Activated CD4-positive, alpha-beta T cell treated with anti-CD3 and anti-CD28 coated beads for 36 hours (primary cell): ENCODE measurements at places on chromosomes 2 and 18.
A peak's percentile ranks its signal among the peaks of the same experiment; 100 is the strongest.

- DNase-seq: no peak
Observed at GRCh38 chr2:151174127-151174526, 87.5 kb downstream of the RBM43 start.

DNA sequence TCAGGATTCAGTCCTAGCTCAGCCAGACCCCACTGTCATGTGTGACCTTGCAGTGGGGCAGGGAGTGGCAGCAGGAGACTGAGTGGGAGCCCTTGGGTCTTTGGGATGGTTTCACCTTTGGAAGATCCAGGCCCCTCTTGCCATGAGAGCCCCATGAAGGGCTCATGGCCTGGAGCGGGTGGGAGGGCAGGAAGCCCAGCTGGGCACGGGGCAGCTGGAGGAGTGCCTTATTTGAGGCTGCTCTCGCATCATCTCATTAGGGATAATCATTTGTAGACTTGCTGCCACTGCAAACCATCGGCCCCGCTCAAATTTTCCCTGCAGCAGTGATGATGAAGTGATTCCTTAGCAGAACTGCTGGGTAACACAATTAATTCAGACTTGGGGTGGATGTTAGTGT lies 73.9 kb downstream of the TGOLN2 start:
- DNase-seq: no peak

DNA sequence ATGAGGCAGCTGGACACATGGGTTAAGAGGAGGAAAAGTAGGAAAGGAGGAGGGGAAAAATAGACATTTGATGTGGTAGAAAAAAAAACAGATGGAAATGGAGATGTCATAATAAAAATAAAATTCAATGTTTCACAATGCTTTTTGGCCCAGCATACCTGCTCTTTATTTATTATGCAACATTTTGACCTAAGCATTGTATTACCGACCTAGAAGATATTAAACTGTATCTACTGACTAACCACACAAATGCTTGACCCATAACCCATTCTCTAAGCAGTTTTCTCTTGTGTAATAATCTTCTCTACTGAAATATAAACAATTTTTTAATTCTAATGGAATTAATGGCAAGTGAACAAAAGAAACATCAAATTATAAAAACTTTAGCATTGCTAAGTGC lies 362.3 kb downstream of the FBXO15 start:
- no peak for DNase-seq

GRCh38 chr2:9909106-9909505 lies 42.4 kb upstream of the GRHL1 start:
- no peak for DNase-seq

DNA sequence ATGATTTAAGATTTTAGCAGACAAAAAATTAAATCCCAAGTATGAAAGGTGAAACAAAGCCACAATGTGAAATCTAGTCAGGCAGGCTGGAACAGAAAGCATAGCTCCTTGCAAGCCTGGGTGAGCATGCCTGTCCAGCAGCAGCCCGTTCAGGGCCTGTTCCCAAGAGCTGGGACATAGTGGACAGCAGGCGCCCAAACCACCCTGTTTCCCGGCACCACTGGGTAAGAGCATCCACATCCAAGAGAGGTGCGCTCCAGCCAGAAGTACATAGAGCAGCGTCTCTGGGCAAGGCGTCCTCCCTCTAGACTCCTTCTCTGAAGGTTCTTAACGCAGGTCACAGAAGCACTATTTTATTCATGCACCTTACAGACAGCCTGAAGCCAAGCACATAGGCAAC lies 80.8 kb downstream of the DNER start:
- no peak for DNase-seq

DNA sequence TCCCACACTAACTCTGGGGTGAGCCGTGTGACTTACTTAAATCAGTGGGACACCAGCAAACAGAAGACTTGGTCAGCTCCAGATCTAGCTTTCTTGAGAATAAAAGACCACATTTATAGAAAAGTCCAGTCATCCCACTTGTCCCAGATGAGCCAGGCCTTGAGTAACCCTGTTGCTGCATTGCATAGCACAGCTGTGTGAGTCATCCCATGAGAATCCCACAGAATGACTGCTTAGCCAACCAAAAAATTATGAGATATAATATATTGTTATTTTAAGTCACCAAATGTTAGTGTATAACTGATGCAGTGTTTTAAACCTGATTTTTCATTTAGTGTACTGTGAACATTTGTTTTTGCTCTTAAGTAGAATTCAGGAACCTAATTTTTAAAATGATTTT lies 94.2 kb upstream of the FSHR start:
- DNase-seq: no peak

GRCh38 chr2:57602733-57603132 lies 443.9 kb upstream of the VRK2 start:
- no peak for DNase-seq

DNA sequence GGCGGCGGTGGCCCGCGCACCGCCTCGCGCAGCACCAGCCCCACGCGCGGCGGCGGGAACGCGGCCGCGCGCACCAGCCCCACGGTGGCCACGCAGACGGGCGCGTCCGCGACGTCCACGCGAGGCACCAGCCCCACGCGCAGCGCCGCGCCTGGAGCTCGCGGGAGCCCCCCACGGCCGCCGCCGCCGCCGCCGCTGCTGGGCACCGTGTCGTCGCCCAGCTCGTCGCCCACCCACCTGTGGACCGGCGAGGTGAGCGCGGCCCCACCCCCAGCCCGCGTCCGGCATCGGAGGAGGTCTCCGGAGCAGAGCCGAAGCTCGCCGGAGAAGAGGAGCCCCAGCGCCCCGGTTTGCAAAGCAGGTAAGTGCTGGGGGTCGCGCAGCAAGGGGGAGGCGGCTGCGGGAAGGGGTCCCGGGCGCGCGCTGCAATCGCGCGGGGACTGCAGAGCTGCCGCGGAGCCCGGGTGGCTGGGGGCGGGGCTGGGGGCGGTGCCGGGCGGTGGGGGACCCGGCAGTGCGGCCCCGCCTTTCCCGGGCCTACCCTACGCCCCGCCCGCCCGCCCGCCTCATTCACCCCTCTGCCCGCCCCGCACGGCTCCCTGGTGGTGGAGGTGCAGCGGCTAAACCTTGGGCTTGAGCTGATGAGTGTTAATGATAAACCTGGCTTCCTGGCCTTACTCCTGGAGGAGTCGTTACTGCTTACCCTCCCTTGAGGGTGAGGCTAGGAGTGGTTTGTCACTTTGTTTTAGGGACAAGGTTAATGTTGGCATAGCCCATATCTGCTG lies 851 bp downstream of the FAM117B start:
- peak; percentile 96 for DNase-seq

- no peak for DNase-seq
Observed at GRCh38 chr2:129803871-129804270, 175.6 kb upstream of the RAB6C start.

DNA sequence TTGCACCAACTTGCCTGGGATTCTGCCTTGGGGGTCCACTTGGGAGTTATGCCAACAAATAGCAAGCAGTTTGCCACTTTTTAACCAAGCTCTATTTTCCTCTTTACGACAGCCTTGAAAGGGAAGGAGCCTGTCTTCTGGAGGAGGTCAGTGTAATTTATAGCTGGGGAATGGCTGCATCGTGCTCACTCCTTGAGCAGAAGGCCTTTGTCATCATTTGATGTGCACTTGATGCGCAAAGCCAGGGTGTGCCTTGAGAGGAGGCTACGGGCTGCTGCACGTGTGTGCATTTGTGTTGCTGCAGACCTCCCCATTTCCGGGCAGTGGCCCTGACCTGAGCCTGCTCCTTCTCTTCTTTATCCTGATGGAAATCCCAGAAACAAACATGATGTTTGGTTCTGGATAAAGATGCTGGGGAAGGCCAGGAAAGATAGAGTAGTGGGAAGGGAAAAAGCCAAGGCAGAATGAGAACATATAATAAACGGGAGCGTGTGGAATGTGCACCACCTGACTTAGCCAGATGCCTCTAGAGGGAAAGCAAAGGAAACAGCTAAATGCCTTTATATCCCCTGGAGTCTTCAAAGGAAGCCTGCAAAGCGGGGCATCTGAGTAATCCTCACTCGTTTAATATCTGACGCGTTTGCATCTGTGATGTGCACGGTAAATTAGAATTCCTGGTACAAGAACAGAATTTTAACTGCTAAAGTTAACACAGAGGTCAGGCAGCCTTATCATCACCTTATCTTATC lies 68.3 kb upstream of the ZNF521 start:
- DNase-seq: no peak

DNA sequence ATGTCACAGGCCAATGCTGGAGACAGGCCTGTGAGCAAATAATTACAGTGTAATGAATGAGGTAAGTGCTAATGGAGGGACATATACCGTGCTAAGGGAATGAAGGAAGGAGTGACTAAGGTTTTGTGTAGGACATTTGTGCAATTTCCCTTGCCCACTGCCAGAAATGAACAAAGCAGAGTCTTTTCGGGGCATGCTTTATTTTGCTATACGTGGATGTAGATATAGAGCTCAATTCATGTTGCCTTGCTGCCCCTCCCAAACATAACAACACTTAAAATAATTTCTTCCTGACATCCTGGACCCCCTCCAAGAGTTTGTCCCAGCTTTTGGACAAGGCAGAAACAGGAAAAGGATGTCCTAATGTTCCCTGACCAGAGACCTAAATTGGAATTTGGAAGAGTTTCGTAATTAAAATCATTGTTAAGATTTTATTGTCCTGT lies 23.7 kb upstream of the CD28 start:
- no peak for DNase-seq

- no peak for DNase-seq
Observed at GRCh38 chr18:10563886-10564285, 38.1 kb downstream of the NAPG start.

- no peak for DNase-seq
Observed at GRCh38 chr2:174610243-174610995, 12.8 kb upstream of the WIPF1 start.

- no peak for DNase-seq
Observed at GRCh38 chr2:70574109-70574508, 20.5 kb upstream of the TGFA start.

- no peak for DNase-seq
Observed at GRCh38 chr2:7919510-7919909, 762.3 kb upstream of the ID2 start.

GRCh38 chr2:154161286-154161685 lies 289.6 kb downstream of the GALNT13 start:
- no peak for DNase-seq

- peak; percentile 78 for DNase-seq
Observed at GRCh38 chr2:131673400-131674173, 145.9 kb downstream of the CCDC74A start.

GRCh38 chr2:181008407-181008806 lies 28.0 kb downstream of the UBE2E3 start:
- no peak for DNase-seq

- DNase-seq: no peak
Observed at GRCh38 chr2:74538881-74539339, 9.2 kb downstream of the HTRA2 start.

DNA sequence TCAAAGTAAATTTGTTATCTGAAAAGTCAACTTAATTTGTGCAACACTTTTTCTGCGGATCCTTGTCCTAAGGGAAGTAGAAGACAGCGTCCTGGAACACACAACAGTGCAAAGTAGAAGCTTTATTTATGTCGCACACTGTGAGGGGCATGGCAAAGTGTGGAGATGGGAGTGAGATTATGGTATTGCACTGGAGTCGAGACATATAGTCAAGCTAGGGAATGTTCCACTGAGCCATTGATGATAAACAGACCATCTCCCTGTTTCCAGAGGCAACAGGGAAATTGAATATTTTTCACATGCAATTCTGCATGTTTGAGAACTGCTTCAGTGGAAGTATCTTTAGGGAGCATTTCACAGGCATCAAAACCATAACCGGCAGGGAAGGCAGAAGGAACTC lies 46.2 kb downstream of the LRRTM1 start:
- no peak for DNase-seq

- no peak for DNase-seq
Observed at GRCh38 chr2:11907190-11907589, 160.8 kb downstream of the LPIN1 start.

DNA sequence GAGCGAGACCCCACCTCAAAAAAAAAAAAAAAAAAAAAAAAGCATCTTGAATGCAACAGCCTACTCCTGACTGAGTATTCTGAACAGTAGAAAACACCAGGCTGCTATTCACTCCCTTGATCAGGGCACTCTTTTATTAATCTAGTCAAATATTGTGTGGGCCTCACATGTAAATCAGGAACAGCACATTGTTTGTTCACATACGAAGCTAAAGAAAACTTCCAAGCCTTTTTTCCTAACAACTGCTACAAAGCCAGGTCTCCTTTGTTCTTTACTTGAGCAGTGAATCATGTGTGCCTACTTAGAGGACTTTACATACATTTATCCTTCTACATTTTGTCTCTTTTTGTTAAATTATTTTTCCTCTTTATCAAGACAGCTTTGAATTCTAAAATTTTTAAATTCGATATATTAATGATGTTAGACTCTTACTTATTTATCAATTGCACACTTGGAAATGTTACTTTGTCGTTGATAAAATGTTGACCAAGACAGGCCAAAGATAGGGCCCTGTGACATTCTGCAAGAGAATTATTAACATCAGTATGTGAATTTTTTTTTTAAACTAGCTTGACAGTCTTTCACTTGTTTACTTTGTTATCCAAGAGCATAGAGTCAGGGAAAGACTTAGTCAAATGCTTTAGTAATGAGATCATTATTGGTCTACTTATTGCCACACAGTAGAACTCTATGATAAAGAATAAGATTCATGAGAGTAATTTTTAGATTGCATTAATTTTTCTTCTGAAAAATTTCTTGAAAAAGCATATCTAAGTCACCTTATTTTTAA lies 13.2 kb downstream of the SPATS2L start:
- no peak for DNase-seq

DNA sequence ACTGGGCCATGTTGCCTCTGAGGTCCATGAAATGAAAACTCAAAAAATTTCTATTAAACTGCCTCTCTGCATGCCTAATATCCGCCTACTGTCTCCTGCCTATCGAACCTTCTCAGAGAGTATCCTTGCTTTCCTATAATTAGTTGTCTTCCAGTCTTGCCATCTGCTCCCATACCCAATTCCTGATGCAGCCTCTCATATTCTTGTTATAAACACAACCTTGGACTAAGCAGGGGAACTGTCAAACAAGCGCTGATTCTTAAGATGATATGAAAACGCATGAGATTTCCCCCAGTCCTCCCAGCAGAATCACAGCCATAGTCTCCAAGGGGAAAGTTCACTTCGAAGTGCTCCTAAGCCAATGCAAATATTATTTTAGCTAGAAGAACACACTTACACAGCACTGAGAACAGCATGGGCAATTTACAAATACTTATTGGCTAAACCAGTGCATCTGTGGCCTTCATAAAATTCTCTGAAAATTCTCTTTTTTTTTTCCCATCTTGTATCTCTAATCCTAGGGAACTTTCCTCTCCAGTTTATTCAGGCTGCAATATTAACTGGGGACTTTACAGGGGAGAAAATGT lies 471.6 kb downstream of the MBD2 start:
- DNase-seq: no peak

DNA sequence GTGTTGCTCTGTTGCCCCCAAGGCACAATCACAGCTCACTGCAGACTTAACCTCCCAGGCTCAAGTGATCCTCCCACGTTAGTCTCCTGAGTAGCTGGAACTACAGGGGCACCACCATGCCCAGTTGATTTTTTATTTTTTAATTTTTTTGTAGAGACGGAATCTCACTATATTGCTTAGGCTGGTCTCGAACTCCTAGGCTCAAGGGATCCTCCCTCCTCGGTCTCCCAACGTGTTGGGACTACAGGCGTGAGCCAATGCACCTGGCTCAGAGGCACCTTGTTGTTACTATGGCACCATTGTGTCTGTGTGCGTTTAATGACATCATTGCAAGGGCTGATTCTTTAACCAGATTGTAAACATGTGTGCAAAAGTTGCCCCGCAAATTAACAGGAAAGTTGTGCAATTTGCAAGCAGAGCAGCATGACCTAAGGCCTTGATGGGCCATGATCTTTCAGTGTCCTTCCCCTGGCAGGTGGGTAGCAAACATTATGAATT lies 22.6 kb downstream of the TCF23 start:
- DNase-seq: no peak

- no peak for DNase-seq
Observed at GRCh38 chr2:176495826-176496225, 226.6 kb downstream of the MTX2 start.
